ENCODE measurements at places on chromosomes 1 and 21.

DNA sequence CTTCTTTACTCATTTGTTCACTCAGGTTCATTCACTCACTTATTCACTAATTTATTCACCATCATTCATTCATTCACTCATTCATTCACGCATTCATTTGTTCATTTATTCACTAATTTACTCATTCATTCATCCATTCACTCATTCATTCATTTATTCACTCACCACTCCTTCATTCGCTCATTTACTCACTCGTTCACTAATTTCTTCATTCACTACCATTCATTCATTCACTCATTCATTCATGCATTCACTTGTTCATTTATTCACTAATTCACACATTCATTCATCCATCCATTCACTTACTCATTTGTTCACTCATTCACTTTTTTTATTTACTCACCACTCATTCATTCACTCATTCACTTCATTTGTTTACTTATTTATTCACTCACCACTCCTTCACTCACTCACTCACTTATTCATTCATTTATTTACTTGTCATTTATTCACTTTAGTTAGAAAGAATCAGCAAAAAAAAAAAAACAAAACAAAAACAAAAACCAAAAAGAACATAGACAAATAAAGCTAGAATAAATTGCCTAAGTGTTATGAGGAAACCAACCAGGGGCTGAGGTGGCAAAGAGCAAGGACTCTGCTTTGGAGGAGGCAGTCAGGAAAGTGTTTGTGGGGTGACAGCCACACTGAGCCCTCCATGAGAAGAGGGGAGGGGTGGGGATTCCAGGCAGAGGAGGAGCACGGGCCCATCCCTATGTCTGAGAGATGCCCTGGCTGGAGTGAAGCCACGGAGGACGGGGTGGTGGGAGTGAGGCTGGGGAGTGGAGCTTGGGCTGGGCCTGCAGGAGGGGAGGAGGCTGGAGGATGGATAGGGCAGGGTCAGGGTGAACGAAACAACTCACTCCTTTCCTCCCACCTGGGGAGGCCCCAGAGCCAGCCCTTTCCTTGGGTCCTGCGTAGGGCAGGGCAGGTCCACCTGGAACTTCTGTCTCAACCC, 129.2 kb upstream of the WNT4 start:
- DNase-seq: no peak

DNA sequence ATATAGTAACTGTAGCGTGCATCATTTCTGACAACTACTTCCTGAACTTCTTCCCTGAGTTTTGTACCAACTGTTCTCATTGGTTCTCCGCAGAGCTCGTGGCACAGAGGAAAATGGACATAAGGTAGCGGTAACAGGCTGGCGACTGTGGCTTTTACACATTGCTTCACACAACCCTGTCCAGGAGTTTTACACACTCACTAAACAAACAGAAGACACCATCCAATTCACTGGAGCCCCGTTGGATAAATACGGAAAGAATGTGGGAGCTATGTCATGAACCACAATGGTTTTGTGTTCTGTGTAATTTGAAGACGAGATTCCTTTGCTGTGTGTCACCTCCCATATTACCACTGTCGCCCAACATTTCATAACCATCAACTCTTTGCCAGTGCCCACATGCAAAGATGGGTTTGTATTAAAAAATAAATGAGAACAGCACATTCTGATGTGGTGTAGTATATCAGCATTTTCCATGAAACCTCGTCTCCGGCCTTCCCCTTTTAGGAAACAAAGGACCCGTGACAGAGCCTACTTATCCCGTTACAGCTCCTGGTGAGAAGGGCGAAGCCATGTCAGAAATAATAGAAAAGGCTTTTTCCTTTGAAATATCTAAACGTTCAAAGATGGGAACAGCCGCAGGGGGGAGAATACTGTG, 47.4 kb upstream of the ENAH start:
- peak; percentile 99 for DNase-seq

GRCh38 chr1:156515956-156516355, 15.4 kb upstream of the MEF2D start:
- DNase-seq: no peak

GRCh38 chr1:162676750-162677149, 44.5 kb downstream of the DDR2 start:
- DNase-seq: no peak

- no peak for DNase-seq
Measured at GRCh38 chr1:16235944-16236510, 956 bp downstream of the CPLANE2 start.

- peak; percentile 12 for DNase-seq
Measured at GRCh38 chr1:200082329-200082728, 54.8 kb downstream of the NR5A2 start.

DNA sequence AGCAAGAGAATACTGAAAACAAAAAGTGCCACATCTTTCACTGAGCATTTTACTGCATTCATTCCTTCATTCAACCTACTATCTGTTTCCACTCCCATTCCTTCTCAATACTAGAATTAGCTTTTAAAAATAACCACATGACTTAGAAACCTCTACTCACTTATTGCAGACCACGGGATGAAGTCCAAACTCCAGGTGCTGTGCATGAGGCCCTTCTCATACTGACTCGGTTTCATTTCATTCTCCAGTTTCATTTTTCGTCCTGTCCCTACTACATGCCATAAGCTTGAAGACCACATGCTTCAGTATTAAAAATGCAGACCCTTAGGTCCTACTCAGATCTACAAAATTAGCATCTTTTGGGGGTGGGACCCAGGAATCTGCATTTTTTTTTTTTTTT, 2.3 kb upstream of the BACH1 start:
- no peak for DNase-seq

DNA sequence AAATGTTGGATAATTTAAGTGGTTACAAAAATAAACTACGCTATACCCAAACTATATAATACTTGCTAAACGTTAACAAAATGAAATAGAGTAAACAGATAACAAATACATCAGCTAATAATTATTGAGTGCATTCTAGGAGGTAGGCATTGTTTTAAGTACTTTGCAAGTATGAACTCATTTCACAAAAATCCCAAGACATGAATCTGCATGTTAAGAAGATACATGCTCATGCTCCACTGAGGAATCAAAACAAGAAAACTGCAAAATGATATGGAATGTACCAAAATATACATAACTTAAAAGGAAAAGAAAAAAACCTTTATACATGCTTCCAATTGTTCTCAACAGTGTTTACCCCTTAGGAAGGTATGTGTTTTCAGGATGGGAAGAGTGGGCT, 2.5 kb downstream of the FRRS1 start:
- DNase-seq: no peak

- no peak for DNase-seq
Measured at GRCh38 chr1:89826594-89826993, 5.8 kb downstream of the LRRC8D start.

DNA sequence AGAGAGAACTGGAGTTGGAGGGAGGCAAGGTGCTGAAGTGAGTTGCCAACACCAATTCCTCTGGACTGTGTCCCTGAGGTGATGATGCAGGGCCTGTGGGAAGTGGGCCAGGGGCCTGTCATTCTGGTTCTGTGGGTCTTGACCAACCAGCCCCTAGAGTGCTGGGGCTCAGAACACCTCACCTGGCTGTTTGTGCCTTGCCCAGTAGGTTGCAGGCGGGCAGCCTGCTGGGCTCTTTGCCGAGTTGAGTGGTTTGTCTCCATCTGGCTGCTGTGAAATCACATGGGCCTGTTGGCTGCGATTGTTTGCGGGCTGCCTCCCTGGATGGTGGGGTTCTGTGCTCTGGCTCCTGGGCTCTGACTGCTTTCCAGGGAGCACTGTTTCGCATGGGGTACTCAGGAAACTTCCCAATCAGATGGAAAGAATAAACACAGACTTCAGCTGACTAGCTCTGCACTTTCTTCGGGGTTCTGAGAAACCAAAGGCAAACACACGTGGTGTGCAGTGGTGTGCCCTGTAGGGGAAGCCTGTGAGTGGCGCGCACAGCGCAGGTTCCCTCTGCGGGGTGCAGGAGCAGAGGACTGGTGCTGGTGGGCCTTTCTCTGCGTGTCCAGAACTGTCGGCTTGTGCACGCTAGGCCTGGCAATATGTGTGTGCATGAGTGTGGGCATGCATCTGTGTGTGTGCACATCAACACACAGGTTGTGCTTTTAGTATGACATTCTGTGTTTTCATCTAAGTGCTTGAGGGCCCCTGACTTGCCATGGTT, 95.1 kb downstream of the RHOU start:
- DNase-seq: no peak

Measured in fibroblast of upper back skin (primary cell).